ENCODE measurements at places on chromosomes 3 and 15.

DNA sequence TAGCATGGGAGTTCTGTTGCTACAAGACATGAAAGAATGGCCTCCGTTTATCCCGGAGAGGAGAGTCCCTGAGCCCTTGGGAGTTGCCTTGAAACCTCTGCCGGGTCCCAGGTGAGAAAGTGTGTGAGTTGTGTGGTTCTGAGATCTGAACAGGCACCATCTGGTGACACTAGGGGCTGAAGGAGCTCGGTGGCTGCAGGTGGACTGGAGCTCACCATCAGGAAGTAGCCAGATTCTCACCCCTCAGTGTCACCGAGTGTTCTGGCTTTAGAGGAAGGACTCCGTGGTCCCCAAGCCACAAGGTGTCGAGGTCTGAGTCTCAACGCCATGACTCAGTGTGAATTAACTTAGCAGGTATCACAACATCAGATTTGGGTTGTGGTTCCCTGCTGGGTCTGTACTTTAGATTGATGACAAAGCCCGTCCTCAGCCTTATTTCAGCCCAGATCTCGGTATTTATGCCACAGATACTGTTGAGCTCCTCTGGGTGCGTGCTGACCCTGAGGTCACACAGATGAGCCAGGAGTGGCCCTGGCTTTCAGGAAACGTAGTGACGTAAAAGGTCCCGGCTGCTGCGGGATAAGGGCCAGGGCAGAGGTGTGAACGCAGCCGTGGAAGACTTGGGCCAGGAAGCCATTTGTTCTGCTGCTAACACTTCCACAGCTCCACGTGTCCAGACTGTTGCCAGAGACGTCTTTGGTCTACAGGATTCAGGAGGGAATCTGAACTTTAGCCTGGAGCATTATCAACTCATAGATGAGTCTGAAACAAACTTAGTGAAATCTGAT lies 54.4 kb downstream of the PGPEP1L start:
- DNase-seq = no peak

DNA sequence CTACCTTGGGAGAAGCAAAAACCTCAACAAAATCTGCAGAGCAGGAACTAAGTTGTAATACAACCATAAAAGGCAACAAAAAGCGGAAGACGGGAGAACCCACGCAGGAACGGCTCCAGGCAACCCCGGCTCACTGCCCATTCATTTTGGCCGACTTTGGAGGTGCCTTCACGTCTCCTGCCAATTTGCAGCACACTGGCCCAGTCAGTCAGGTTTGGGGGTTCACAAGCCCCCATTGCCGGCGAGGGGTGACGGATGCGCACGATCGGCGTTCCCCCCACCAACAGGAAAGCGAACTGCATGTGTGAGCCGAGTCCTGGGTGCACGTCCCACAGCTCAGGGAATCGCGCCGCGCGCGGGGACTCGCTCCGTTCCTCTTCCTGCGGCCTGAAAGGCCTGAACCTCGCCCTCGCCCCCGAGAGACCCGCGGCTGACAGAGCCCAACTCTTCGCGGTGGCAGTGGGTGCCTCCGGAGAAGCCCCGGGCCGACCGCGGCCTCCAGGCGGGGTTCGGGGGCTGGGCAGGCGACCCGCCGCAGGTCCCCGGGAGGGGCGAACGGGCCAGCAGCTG lies 463 bp downstream of the TERC start:
- DNase-seq = no peak

GRCh38 chr15:95659656-95660055 lies 670.8 kb upstream of the NR2F2 start:
- DNase-seq = no peak

- no peak for DNase-seq
Observed at GRCh38 chr3:78762121-78762520, 1005.7 kb downstream of the ROBO1 start.

GRCh38 chr3:80232760-80233159 lies 465.0 kb upstream of the ROBO1 start:
- DNase-seq = no peak

GRCh38 chr15:22831473-22831872 lies 7.0 kb upstream of the NIPA2 start:
- DNase-seq = no peak

DNA sequence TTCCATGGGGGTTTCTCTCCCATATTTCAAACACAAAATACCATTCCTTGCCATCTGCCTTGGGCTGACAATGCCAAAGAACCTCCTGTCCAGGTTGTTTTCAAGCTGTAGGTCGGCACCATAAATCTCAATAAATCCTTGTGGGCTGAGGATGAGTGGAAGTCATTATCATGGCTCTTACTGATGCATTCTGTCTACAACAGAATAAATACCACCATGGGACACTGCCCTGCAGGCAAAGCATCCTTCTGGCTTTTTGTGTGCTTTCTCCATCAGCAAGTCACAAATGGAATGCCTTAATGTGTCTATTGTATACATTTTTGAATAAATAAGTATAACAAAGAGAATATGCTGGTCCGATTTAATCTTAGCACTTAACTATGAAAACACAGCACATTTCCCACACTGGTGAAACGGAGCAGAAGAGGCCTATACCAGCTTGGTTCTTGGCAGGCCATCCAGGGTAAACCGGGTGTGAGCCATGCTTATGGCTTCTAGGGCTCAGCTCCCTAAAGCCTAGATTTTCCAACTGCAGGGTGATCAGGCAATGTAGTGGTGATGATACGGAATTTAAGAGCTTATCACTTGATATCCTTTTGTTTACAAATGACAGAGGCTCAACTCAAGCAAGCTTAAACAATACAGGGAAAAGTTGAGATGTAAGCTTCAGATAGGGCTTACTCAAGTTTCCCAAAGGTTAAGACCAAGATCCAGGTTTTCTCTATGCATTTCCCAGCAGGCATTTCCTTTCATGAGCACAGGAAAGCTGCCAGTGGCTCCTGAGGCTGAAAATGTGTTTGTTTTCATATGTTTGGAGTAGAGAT lies 133.2 kb upstream of the LRTM1 start:
- DNase-seq = no peak

- DNase-seq = no peak
Observed at GRCh38 chr3:84304214-84304613, 654.6 kb upstream of the CADM2 start.

DNA sequence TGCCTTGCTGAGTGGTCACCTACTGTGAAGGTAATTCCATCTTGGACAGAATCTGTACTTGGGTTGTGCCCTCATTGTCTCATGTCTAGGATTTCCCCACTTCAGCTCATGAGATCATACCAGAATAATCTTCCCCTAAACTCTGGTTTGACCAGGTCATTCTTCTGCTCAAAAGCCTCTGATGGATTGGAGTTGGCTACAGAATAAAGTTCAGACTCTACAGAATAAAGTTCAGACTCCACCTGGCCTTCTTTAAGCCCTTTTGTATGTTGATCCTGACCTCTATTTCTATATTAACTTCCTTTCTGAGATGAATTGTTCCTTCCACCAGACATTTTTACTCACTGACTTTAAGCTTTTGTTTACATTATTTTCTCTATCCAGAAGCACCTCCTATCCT lies 6.4 kb upstream of the GLCE start:
- DNase-seq = no peak

GRCh38 chr3:187983484-187984124 lies 170.4 kb upstream of the LPP start:
- no peak for DNase-seq

GRCh38 chr15:61811952-61812351 lies 248.3 kb downstream of the VPS13C start:
- no peak for DNase-seq

GRCh38 chr15:25183581-25184251 lies 228.9 kb downstream of the SNRPN start:
- DNase-seq = no peak

- DNase-seq = no peak
Observed at GRCh38 chr3:15023249-15023648, 41.9 kb downstream of the MRPS25 start.
